BJ (cell line): ENCODE measurements at places on chromosomes 16 and 17.

- DNase-seq: no peak
Observed at GRCh38 chr17:12227547-12227946, 206.9 kb downstream of the MAP2K4 start.

DNA sequence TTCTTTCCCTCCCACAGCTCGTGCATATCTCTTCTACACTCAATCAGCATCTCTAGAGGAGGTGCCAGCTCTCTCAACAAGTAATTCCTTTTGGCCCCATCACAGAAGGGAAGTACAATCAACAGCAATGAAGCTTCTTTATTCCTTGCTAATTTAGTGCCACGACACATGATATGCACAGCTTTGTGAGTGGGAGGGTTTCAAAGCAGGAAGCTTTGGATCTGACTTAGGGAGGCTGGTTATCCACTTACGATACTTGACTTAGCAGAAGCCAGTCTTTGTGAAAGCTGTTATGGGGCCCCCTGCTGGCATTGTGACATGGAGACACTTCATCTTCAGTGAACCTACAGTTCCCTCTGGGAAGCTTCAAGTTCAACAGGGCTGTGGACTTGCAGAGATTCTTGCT, 81.0 kb downstream of the TMEM100 start:
- DNase-seq: no peak

GRCh38 chr17:30249460-30249859, 14.0 kb upstream of the SLC6A4 start:
- no peak for DNase-seq

- DNase-seq: no peak
Observed at GRCh38 chr17:76638263-76638662, 5.3 kb downstream of the ST6GALNAC1 start.

DNA sequence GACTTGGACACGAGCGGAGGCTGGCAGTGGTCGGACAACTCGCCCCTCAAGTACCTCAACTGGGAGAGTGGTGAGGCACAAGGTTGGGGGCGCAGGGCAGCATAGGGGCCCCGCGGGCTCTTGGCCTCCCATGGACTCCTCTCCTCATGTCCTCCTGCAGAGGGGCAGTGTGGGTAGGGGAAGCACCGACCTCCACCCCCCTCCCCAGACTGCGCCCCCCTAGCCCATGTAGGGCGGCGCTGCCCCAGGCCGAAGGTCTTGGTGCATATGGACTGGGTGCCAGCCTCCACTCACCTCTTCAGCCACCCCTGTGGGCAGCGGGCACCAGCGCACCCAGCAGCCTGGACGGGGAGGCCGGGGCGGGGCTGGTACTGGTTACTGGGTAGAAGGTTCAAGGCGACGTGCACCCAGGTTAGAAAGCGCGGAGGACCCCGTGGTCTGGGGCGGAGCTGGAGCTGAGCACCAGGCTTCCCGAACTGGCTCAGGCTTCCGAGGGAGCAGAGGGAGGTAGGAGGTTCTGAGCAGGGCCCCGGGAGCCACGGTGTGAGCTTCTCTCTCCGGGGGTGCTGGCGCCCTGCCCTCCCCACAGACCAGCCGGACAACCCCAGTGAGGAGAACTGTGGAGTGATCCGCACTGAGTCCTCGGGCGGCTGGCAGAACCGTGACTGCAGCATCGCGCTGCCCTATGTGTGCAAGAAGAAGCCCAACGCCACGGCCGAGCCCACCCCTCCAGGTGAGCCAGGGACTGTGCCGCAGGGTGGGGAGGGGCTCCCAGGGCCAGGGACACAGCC, 39.5 kb downstream of the MRC2 start:
- no peak for DNase-seq
